ENCODE measurements at places on chromosomes 12 and 14.

DNA sequence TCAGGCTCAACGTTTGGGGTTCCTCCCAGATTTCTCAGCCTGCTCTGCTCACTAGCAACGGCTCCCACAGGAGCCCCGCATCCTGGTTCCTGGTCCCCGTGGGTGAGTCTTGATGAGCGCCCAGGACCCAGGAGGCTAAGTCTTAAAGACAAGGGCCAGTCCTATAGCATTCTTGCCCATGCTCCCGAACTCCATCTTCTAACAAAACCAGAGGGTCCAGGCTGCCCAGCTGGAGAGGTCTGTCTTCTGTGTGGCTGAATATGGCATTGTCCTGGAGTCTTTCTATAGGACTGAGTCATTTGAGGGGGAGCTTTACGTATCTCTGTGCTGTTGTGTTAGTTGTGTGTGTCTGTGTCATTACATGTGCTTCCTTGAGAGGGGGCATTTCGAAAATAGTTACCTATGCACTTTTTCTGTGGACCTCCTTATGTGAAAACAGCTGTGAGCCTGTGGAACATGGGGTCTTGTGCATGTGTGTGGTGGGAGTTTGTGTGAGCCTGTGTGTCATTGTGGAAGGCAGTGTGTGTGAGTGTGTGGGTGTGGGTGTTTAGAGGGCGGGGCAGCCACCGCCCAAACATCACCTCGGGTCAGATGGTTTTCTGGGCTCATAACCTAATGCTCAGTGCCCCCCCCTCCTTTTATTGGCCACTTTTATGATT, 9.1 kb upstream of the TBX5 start:
- DNase-seq, result no peak

- DNase-seq, result no peak
Measured at GRCh38 chr14:95876761-95877538, at the start of gene TUNAR. Gene TUNAR, plus strand, starts transcription at chr14:95876832.

DNA sequence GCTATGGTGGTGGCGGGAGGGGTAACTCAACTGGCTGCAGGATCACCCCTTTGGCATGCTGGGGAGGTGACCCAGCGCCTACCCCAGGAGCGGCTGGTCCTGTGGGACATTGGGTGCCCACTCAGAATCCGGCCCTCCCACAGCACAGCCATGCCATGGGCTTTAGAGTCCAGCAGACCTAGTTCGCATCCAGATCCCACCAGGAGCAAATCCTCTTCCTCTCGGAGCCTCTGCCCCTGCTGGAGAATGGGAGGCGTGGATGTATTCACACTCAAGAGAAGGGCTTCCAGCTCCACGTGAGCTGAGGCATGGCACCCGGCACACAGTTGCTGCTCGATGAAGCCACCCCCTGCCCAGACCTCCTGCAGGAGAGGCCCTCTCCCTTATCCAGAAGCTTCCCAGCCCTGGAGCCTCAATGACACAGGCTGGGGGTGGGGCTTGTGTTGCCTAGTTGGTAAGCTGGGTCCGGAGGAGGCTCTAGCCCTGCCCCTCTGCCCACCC, 17.7 kb downstream of the FAM222A start:
- DNase-seq, result no peak

DNA sequence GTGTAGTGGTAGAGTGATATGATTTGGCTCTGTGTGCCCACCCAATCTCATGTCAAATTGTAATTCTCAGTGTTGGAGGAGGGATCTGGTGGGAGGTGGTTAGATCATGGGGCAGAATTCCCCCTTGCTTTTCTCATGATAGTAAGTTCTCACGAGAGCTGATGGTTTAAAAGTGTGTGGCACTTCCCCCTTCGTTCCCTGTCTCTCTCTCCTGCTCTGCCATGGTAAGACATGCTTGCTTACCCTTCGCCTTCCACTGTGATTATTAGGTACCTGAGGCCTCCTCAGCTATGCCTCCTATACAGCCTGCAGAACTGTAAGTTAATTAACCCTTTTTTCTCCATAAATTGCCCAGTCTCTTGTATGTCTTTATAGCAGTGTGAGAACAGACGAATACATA, 115.7 kb upstream of the FUT8 start:
- DNase-seq, result no peak

GRCh38 chr12:109827566-109828550, 5.3 kb downstream of the TRPV4 start:
- no peak for DNase-seq

DNA sequence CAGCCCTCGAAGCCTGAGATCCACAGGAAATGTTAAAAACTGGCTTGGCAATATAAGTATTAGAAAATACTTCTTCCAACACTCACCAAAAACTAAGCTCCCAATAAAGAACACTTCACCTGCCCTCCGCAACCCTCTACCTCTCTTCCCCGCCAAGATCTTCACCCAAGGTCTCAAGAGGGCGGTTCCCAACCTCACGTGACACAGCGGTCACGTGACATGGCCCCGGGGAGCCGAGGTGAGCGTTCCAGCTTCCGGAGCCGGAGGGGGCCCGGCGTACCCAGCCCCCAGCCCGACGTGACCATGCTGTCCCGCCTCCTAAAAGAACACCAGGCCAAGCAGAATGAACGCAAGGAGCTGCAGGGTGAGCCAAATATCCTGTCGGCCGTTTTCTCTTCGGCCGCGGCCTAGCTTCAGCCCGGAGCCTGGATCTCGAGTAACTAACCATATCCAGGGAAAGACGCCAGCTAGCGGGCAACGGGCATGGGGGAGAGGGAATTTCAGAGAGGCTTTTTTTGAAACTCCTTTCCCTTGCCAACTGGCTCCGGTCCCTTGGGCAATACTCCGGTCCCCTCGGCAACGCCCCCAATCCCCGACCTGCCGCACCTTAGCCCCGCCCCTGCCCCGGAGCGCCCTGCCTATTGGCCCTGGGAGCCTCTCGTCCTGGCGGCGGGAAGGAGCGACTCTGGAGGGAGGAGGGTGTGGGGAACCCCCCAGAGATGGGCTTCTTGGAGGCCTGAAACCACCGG, at the start of gene BLOC1S1:
Gene BLOC1S1 (plus strand): TSS at position 214 of the 749 bp plus-strand sequence. CDS start 6 bp downstream, at position 220.
- DNase-seq, result peak; percentile 81

DNA sequence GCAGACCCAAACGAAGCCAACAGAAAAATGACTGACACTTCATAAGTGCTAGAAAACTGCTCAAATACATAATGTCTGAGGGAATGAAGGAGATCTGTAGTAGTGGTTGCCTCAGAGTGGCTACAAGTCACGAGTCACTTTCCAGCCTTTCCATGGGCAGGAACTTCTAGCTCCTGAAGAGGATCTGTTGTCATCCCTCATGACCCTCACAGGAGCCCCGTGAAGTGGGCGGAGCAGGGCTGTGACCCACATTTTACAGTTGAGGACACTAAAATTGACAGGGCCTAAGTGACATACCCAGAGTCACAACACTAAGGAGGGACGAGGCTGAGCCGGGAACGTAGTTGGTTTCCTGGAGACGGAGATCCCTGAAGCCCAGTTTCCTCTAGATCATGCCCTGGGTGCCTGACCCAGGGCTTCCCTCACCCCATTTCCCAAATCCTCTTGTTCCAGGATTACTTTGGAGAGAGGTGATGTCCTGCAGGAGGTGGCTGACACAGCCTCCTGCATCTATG, 45.8 kb upstream of the P2RX7 start:
- no peak for DNase-seq

GRCh38 chr12:32476446-32476845, 77.1 kb downstream of the FGD4 start:
- DNase-seq, result no peak

- no peak for DNase-seq
Measured at GRCh38 chr12:29781188-29781587, 2.6 kb downstream of the TMTC1 start.

- no peak for DNase-seq
Measured at GRCh38 chr12:23049180-23049579, 424.2 kb downstream of the ETNK1 start.

GRCh38 chr12:108560321-108560721, 652 bp downstream of the SART3 start:
- DNase-seq, result no peak

- DNase-seq, result no peak
Measured at GRCh38 chr12:109654357-109654756, 59.3 kb upstream of the FAM222A start.

GRCh38 chr12:97681612-97682504, 219.3 kb downstream of the RMST start:
- no peak for DNase-seq

- no peak for DNase-seq
Measured at GRCh38 chr12:31874961-31875608, 84.1 kb upstream of the RESF1 start.

GRCh38 chr14:100775351-100775830, 48.7 kb downstream of the DLK1 start:
- no peak for DNase-seq

DNA sequence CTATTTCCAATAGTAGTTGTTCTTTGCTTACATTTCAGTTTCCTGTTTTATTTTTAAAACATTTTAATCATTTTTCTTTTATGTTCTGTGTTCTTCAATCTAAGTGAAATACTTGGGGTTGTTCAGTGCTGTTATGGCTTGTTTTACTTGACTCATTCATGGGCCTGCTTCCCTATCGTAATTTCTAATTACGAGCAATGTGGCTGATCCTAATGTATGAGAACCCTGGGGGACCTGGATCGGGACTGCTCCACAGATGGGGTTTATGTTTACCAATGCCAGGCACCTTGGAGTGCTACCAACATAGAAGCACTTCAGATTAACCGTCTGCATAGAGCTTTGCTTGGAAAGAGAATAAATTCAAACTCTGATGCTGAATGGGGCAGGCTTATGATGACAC, 29.8 kb downstream of the TECPR2 start:
- DNase-seq, result no peak

- DNase-seq, result no peak
Measured at GRCh38 chr12:28750946-28751685, 398.0 kb upstream of the FAR2 start.

- DNase-seq, result no peak
Measured at GRCh38 chr14:71320734-71321573, 413.7 kb downstream of the PCNX1 start.

GRCh38 chr14:62185078-62185477, 422.9 kb downstream of the SNAPC1 start:
- DNase-seq, result no peak

Measured in iPS DF 19.7 (cell line).